Panc1 (cell line): ENCODE measurements at places on chromosomes 12 and 14. TPM values are rescaled to one million over a fixed set of nuclear protein-coding genes. Genes with fewer than 3 reads are reported as not detected.

SERPINA1 gene
- total RNA-seq = 4.9 TPM

SYNDIG1L gene
- total RNA-seq = not detected

CEBPE gene
- total RNA-seq = not detected

FAM186B gene
- total RNA-seq = 0.13 TPM

PIANP gene
- 0.13 TPM for total RNA-seq

ANKS1B gene
- 9.7 TPM for total RNA-seq

ABCB9 gene
- total RNA-seq = 32.7 TPM

LMNTD1 gene
- total RNA-seq = 0.13 TPM

BATF gene
- total RNA-seq = not detected

SSPN gene
- 23.4 TPM for total RNA-seq

TEX22 gene
- 2.9 TPM for total RNA-seq
